ENCODE measurements at places on chromosomes 4 and X.

- no peak for DNase-seq
- no peak overlapping the region for H3K27ac ChIP-seq
- H3K4me1 ChIP-seq: no peaks in the 10 kb centered on the region
- no peaks in the 10 kb centered on the region for H3K36me3 ChIP-seq
These were observed 73.5 kb downstream of the ANXA3 start for GRCh38 chr4:78625073-78625472.

DNA sequence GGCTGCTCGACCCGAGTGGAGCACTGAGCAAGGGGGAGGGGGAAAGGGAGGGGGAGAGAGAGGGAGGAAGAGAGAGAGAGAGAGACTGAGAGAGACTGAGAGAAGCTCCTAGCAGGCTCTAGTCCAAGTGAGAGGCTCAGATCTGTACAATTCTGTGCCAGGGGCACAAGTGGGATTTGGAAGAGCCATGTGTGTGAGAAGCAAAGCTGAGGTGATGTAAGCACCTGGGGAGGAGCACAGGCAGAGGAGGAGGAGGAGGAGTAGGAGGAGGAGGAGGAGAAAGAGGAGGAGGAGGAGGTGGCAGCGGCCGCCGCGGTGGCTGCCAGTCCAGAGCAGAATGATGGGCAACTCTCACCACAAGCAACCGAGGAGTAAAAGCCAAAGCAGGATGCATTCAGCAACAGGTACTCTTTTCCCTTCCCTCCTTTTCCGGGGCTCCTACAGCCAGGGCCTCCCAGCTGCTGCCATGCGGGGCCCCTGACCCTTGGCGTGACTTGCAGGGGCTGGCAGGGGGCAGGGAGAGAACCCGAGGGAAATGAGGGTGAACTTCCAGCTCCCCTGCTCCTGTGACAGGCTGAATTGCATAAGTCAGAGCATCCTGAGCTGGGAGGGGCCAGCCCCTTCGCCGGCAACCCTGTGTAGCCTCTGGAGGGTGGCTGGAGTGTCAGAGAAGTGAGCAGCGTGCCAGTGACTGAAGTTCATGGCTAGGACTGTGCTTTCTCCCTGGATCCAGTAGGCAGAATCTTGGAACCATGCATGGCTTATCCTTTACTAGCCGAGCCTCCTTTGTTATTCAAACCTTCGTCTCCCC is 62.2 kb downstream of the RTL5 start:
- H3K4me1 ChIP-seq: no peaks in the 10 kb centered on the region
- no peak for DNase-seq
- H3K27me3 ChIP-seq: no peaks in the 10 kb centered on the region
- H3K36me3 ChIP-seq: no peaks in the 10 kb centered on the region
- no peak overlapping the region for H3K27ac ChIP-seq

- H3K27me3 ChIP-seq: no peaks in the 10 kb centered on the region
- no peak overlapping the region for H3K27ac ChIP-seq
- no peak overlapping the region for H3K4me3 ChIP-seq
- no peaks in the 10 kb centered on the region for H3K4me1 ChIP-seq
These were observed 115.4 kb downstream of the STPG2 start for GRCh38 chr4:98027827-98028226.

GRCh38 chr4:30875658-30876269 is 155.6 kb downstream of the PCDH7 start:
- H3K27me3 ChIP-seq: no peaks in the 10 kb centered on the region
- no peak overlapping the region for H3K27ac ChIP-seq
- H3K4me1 ChIP-seq: no peaks in the 10 kb centered on the region
- H3K4me3 ChIP-seq: no peak overlapping the region

GRCh38 chr4:128553686-128554515 is 255.6 kb upstream of the JADE1 start:
- no peaks in the 10 kb centered on the region for H3K27me3 ChIP-seq
- no peak overlapping the region for H3K4me3 ChIP-seq
- H3K36me3 ChIP-seq: no peaks in the 10 kb centered on the region
- DNase-seq: no peak
- H3K27ac ChIP-seq: no peak overlapping the region

GRCh38 chrX:135264206-135264605 is 12.3 kb downstream of the ETDA start:
- H3K27me3 ChIP-seq: no peaks in the 10 kb centered on the region
- no peak for DNase-seq
- no peaks in the 10 kb centered on the region for H3K36me3 ChIP-seq
- H3K4me1 ChIP-seq: no peaks in the 10 kb centered on the region
- no peak overlapping the region for H3K4me3 ChIP-seq
